Esophagus mucosa (tissue), 1 donor: ENCODE measurements at places on chromosomes 4 and X. TPM values are rescaled to one million over a fixed set of nuclear protein-coding genes. Genes with fewer than 3 reads are reported as not detected.

The TGIF2LX gene
- total RNA-seq: not detected

GRCh38 chr4:28228561-28229491 lies 1368.2 kb downstream of the STIM2 start:
- ATAC-seq: no peak

DNA sequence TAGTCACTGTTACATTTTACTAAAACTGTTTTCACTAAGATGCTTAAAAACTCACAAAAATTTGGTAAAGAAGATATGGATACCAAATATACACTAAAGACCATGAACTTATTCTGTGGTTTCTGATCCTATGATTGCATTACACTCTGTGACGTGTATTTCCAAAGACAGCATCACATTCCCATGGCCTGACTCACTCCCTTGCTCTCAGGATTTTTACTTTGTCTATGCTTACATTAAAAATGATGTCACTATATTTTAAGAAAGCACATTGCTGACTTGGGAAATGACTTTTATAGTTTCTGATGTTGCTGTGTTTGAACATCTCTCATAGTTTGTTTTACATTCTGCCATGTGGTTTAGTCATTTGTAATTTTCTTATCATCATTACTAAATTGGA lies 327.9 kb upstream of the MAGEB18 start:
- no peak for ATAC-seq

DNA sequence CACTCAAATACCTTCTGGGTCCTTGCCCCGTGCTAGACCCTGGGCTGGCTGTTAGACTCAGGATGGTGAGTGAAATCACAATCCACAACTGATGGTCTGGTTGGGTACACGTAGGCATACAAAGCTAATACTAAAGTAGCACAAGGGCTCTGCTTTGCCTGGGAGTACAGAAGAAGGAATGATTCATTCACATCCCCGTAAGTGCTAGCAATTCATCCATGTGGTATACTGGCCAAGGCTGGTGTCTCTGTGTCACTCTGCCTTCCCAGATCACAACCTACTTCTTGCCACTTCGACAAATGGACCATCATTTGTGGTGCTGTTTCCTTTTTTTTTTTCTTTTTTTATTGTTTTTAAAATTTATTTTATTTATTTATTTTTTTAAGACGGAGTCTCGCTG lies 19.7 kb upstream of the RBM47 start:
- ATAC-seq: no peak

DNA sequence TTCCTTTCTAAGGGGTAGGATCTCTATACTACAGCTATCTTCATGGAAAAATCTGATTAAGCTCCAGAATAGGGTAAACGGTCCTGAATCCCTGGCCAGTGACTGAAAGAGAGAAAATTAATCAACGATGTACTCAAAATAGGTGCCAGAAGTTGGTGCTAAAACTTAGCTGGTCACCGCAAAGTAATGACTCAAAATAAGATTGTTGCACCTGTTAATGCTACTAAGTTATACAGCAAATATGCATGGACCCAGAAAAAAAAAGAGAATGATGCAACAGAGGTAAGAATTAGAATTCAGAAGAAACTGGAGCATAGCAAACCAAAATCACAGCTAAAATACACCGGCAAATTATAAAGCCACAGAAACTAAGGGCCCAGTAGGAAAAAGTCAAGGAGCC lies 239.7 kb upstream of the FAM241A start:
- no peak for ATAC-seq
